ENCODE measurements at places on chromosomes 2 and 18.

DNA sequence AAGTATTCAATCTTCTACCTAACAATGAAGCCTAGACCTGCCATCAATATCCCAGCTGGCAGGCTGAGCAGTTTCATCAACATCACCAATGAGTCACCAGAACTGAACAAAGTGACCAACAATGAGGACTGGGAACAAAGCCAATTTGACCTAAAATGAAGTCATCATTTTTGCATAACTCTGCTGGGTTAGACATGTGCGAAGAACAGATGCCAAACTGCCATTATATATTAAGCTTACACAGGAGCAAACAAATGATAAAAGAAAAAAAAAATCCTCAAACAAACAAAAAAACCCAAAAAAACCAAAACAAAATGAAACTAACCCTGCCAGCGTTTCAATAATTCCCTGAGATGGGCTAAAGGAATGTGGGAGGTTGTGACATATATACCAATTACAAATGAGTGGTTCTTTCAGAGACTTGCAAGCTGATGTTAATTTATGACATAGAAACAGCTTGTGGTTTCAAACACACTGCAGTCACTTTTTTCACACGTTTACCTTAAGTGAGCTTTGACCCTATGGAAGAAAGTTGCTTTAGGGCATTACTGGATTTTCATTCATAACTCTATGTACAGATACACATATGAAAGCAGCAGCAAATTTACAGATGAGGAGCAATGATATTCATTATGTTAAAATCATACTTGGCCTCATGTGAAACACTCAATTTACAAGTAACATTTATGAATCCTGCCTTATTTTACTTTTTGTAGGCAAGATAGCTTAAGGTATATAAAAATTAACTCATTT, 56.9 kb upstream of the CCDC141 start:
- DNase-seq: peak; percentile 90

- DNase-seq: no peak
These were observed 73.2 kb downstream of the ITSN2 start for GRCh38 chr2:24287171-24287570.

DNA sequence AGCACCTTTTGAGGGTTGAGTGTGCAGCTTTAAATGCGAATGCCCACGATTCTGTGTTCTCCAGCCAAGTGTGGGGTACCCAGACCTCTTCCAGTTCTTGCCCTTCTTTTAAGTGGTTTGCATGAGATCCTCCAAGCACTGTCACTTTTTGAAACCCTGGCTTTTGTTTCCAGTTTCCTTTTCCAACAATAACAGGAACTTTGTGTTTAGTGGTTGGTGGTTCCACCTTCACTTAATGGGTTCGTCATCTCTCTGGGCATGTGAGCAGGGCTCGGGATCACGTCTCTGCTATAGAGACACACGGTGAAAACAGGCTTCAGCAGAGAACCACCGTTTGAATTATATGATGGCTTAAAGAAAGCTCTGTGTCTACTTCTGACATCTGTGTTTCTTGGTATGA, 197.6 kb downstream of the LDLRAD4 start:
- DNase-seq: no peak

- DNase-seq: no peak
These were observed 21.7 kb upstream of the MEP1B start for GRCh38 chr18:32167980-32168730.

GRCh38 chr2:219633276-219634065, 6.0 kb downstream of the SLC4A3 start:
- DNase-seq: no peak
